Transverse colon (tissue), 4 donors: ENCODE measurements at places on chromosomes 16 and 17. TPM values are rescaled to one million over a fixed set of nuclear protein-coding genes. Genes with fewer than 3 reads are reported as not detected.
A peak's percentile ranks its signal among the peaks of the same experiment; 100 is the strongest.

GPR142 gene
- not detected for total RNA-seq

AIPL1 gene
- total RNA-seq: not detected

ITGAL gene
- total RNA-seq: 33.7 TPM

SLFN12 gene
- 34.8 TPM for total RNA-seq

GRCh38 chr16:89072548-89073130, 21.0 kb upstream of the ACSF3 start:
- no peaks in the 10 kb centered on the region for H3K4me1 ChIP-seq
- DNase-seq: no peak
- H3K27ac ChIP-seq: no peak overlapping the region
- no peaks in the 10 kb centered on the region for H3K36me3 ChIP-seq

GRCh38 chr17:30443721-30444120, 33.5 kb upstream of the GOSR1 start:
- no peak for DNase-seq
- no peak overlapping the region for H3K27ac ChIP-seq
- H3K36me3 ChIP-seq: peaks cover 17% of the 10 kb centered on the region
- H3K4me1 ChIP-seq: no peaks in the 10 kb centered on the region
- no peak overlapping the region for H3K4me3 ChIP-seq

DNA sequence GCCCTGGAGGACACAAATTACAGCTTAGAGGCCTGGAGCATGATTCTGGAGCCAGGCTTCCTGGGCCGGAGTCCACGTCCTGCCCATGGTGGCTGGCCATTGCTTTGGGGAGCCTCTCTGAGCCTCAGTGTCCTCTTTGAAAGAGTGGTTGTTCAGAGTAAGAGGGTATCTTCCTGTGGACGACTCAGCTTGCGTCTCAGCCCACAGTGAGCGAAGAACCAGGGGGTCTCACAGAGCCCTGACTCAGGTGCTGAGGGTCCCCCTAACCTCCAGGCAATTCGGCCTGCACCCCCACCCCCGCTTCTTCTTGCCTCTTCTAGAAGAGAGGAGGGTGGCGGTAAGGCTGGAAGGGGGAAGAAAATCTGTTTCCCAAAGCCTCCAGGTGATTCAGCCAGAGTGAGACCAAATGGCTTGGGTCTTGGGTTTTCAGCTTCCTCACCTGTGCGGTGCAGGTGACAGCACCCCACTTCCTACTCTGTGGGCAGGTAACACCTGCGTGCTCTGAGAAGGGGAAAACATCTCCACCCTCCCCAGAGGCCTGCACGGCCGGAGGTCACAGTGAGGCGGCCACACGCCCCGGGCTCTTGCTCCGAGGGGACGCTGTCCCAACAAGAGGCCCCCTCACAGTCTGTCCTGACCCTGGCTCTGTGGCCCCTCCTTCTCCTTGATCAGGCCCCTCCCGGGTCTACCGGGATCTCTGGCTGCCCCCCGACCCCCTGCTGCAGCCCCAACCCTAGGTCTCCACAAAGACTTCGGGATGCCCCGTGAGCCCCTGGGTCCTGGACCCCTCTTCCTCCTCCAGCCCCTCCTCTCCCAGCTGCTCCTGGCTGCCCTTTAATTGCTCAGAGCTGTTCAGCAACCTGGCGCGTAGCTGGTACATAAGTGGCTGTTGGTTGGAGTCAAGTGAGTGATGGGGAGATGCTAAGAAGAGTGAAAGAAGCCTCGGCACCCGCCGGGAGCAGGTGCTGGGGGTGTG, 119.2 kb downstream of the METRNL start:
- no peak for DNase-seq
- no peaks in the 10 kb centered on the region for H3K27me3 ChIP-seq
- peaks cover 8% of the 10 kb centered on the region for H3K4me1 ChIP-seq
- H3K4me3 ChIP-seq: peak overlapping the region; percentile 31
- H3K27ac ChIP-seq: peak overlapping the region; percentile 73

DNA sequence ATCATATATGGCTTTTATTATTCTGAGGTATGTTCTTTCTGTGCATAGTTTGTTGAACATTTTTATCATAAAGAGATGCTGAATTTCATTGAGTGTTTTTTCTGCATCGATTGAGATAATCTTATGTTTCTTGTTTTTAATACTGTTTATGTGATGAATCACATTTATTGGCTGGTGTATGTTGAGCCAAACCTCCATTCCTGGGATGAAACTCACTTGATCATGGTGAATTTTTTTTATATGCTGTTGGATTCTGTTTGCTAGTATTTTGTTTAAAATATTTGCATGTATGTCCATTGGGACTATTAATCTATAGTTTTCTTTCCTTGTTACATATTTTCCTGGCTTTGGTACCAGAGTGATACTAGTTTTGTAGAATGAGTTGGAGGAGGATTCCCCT, 500.2 kb downstream of the CDH11 start:
- no peaks in the 10 kb centered on the region for H3K36me3 ChIP-seq
- H3K4me1 ChIP-seq: no peaks in the 10 kb centered on the region
- no peak overlapping the region for H3K27ac ChIP-seq
- no peaks in the 10 kb centered on the region for H3K27me3 ChIP-seq
- H3K4me3 ChIP-seq: no peak overlapping the region
- no peak for DNase-seq
